ENCODE measurements at places on chromosomes 7 and 10.

DNA sequence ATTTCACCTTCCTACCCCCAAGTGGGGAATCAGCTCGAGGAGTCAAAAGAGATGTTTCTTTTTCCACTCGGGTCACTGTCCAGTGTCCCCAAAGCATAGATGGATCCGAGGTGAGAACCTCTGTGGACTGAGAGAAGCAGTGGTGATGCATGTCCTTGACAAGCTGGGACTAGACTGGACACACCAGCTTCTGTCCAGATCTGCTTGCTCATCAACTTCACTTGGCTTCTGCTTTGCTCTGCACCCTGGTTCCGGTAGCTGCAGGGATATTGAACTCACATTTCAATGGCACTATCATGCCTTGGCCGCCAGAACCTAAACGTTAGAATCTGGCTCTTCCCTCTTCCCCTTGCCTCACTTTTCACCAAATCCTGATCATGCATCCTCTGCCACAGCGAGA is 50.3 kb upstream of the CXCL12 start:
- no peak for DNase-seq

GRCh38 chr7:97145068-97145467 is 27.6 kb downstream of the SDHAF3 start:
- peak; percentile 33 for DNase-seq

GRCh38 chr10:81450651-81451050 is 424.3 kb upstream of the NRG3 start:
- no peak for DNase-seq

DNA sequence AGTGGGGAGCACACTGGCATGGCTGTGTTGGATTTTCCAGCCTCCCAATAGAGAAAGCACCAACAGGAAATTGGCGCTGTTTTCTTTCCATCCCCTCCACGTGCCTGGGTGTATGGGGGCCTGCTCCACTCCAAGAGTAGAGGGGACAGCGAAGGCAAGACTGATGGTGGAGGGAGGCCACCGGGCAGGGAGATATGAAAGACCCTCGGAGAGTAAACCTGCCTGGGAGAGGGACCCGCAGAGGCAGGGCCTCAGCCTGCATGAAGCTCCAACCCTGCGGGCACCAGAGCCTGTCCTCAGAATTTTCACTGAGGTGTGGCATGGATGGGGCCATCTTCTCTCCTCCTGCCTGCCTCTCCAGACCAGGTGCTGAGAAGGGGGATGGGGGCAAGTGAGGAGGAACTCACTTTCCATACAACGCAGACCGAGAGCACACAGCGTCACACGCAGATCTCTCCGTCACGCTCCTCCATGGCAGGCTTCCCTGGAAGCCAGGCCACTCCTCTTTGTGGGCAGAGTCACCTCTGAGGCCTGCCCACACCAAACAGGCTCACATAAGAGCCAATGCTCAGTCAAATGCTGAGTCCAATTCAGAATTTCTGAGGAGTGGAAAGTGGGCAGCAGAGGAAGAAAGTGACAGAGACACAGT is 18.8 kb downstream of the ANXA11 start:
- DNase-seq = no peak

DNA sequence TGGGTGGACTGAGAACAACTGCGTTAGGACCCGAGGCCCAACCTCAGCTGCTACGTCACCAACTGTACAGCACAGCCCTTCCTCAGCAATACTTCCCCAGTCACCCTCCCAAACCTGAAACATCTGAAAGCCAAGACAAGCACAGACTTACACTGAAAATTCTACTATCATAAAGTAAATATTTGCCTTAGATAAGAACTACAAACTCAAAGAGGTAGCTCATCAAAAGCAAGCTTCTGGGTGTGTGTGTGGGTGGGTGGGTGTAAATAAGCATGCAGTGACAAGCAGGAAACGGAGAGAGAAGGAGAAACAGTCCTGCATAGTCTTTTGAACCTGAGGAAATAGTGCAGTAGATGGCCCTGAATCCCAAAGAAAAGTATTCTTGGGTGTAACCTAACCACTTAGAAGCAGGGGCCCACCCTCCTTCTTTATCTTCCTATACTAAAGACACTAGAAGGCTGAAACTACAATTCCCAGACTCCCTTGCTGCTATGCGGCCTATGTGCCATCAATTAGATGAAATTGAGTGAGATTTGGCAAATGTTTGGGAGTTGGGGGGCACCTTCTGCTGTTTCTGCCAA is 18.7 kb downstream of the SLC25A13 start:
- DNase-seq = no peak

DNA sequence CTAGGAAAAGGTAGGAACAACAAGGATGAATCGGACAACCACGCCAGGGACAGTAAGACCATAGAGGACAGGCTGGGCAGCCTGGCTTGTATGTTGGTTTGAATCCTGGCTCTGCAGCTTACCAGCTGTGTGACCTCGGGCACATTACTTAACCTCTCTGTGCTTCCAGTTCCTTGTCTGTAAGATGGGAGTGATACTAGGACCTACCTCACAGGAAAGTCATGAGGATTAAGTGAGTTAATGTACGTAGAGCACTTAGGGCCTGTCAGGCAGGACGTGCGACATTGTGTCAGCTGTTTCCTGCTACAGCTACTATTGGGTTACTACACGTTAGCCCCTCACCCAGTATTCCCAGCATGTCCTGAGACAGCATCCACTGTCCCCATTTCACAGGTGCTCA is 32.1 kb downstream of the PLAC9 start:
- DNase-seq = no peak

GRCh38 chr10:29535778-29536453 is 98.9 kb downstream of the SVIL start:
- DNase-seq = no peak

- peak; percentile 46 for DNase-seq
Measured at GRCh38 chr7:20494566-20494965, 120.9 kb upstream of the ABCB5 start.

GRCh38 chr10:55203319-55203718 is 402.3 kb upstream of the PCDH15 start:
- DNase-seq = no peak

DNA sequence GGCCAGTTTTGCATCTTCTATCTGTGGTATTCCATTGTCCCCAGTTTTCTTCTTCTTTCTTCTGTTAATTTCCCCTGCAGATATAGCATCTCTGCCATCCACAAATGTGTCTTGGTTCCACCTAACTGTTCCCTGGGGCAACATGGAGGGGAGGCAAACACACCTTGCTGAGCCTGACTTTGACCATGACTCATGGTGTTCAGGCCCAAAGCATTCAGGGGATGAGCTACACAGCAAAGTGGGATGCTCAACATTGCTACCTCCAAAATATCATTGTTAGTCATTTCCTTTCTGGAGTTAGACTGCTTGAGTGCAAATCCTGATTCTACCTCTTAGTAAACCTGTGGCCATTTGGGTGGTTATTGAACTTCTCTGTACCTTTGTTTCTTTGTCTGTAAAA is 542.7 kb downstream of the LRMDA start:
- no peak for DNase-seq

- peak; percentile 70 for DNase-seq
Measured at GRCh38 chr10:101292194-101293006, 61.6 kb upstream of the BTRC start.

- no peak for DNase-seq
Measured at GRCh38 chr7:129368389-129368986, 65.7 kb upstream of the STRIP2 start.

DNA sequence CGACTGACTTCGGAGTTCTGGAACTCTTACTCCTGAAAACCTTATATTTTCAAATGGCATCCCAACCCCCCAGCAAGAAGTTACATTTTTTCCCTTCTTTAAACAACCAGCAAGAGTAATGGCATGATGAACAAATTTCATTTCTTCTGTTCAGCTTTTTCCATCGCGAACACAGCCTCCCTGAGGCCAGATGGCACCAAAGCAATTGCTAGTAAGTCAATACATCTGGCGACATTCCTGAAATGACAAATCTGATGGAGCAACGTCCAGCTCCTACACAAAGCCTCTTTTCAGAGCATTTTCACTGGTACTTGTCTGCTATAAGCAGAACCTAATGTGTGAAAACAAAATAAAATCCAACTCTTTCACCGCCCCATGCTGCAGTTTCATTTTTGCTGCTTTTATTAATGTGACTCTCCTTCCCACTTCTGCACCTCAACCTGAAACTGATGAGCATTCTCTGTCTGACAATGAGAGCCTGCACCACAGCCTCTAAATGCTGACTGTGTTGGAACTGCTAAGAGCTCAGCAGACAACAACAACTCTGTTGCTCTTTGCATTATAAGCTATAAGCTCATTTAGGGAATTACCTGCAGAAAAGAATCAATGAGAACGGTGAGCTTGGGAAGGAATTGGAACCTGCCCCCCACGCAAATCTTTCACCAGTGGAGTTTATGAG is 229.8 kb downstream of the FGFR2 start:
- DNase-seq = peak; percentile 41

DNA sequence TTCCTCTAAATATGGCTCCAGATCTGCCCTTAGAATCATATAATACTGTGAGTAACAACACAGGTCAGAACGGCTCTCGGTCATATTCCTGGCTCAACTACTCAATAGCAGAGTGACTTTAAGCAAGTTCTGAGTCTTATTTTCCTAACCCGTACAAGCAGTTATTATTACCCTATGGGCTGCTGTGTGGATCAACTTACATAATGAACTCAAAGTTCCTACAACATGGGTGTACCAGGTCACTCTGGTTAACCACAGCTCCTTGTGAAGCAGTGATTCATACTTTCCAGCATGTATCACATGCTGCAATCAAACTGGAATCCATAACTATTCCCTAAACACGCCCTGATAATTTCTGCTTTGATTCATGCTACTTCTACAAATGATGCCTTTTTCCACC is 107.3 kb downstream of the LRRN3 start:
- peak; percentile 13 for DNase-seq

DNA sequence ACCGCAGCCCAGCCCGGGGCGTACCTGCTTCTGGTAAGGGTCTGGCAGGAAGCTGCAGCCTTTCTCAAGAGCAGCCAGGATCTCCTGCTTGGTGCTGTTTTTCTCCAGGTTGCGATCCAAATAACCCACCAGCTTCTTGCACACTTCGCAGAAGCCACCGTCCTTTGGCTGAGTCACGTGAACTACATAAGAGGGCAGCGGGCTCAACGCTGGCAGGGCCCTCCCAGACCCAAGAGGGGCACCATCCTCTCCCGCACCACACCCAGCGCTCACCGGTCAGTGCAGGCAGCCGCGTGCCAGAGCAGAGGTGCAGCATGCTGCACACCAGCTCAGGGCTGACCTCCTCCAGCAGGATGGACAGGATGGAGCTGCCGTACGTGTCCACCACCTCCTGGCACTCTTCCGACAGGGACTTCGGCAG is 31.6 kb downstream of the PSAP start:
- no peak for DNase-seq

DNA sequence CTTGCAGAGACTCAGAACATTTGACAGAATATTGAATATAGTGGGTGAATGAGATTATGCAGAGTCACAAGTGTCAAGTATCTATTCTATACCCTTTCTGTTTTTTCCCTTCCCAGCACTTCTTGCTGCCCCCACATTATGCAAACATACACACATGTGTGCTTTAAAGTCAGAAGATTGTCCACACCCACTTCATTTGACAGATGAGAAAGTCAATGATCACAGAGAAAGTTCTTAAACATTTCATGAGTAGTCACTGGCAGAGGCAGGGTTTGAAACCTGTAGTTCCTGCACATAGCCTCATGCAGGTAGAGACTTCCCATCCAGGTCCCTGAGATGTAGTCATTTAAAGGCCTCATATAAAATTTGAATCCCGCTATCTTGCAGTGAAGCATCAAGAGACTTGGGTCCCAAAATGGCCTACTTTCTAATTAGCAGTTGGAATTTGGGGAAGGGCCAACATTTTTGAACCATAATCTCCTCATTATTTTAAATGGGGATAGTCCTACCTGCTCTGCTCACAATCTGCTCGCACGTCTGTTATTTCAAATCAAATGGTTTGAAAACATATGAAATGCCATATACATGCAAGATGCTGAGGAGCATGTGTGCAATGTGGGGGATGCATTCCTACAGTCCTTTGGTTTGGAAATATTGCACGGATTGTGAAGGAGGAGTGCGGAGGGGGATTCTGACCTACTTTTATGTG is 217.8 kb downstream of the STK31 start:
- no peak for DNase-seq

DNA sequence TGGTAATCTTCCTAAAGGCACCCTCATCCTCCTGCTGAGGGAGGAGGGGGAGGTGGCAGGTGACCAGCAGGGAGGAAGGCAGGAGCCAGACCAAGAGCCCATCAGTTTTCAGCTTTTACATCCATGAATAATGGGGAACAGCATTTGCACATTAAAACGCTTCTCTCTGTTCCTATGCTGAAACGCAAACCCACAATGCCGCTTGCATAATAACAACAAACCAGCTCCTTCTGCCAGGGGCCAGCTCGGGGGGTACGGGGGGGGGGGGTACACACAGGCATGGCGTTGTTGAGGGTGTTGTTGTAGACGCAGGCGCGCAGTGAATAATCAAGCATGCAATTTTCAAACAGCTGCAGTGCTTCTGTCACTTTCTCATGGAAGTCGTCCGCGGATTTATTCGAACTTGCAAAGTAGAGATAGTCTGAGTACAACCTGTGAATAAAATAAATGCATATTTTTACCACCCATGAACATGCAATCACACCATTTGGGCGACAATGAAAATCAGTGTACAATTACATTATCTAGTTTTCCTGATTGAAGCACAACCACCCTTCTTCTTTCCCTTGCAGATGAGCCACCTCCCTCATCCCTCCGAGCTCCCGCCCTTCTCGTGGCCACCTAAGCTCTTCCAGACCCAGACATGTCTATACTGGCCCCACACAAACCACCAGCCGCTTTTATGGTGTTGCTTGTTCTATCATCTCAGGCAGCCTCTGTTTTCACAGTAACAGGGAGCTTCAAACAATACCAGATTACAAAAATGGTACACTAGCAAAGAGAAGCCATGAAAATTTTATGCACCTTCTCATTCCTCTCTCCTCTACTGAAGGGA is 72.2 kb downstream of the CHST15 start:
- peak; percentile 49 for DNase-seq

GRCh38 chr7:118590107-118590506 is 365.6 kb downstream of the ANKRD7 start:
- no peak for DNase-seq

DNA sequence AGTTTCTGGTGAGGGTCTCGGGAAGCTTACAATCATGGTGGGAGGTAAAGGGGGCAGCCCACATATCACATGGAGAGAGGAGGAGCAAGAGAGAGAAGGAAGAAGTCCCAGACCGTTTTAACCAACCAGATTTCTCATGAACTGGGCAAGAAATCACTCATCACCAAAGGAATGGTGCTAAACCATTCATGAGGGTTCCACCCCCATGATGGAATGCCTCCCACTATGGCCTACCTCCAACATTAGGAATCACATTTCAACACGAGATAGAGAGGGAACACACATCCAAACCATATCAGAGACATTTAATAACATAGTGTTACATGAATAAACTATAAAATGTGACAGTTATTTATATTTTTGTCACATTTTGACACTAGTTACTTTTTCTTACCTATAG is 214.8 kb upstream of the MAGI2 start:
- DNase-seq = no peak

DNA sequence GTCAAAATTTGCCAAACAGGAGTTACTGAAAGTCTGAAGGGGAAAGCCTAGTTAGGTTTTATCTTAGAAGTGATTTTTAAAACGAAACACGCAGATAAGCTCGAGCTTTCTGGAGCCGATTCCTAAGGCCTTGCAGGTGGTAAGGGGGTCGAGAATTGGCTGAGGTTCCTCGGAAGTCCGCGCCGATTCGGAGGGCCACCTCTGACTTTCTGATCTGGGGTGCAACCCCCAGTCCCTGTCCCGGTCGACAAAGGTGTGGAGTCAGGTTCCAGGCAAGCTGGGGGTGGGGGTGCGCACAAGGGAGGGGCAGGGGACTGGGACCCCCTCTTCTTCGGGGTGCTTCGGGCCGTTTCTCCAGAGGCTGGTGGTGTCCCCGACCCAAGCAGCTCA is 701 bp upstream of the CUL1 start:
- DNase-seq = peak; percentile 29

All from muscle of leg (tissue), 16 donors.